Stimulated activated CD8-positive, alpha-beta memory T cell treated with anti-CD3 and anti-CD28 coated beads, Interleukin-4, amount 100 ng/mL, for 4 hours (primary cell): ENCODE measurements at places on chromosomes 13 and 19.

GRCh38 chr13:44855860-44856259, 133.4 kb downstream of the NUFIP1 start:
- DNase-seq = no peak

GRCh38 chr19:23305555-23305954, 55.4 kb upstream of the ZNF724 start:
- DNase-seq = no peak

DNA sequence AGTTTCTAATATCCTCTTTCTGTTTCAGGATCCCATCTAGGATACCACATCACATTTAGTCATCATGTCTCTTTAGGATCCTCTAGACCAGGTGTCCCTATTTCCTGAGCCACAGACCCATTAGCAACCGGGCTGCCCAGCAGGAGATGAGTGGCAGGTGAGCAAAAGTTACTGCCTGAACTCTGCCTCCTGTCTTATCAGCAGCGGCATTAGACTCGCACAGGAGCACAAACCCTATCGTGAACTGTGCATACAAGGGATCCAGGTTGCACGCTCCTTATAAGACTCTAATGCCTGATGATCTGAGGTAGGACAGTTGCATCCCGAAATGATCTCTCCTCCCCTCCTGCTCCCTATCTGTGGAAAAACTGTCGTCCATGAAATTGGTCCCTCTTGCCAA, 7.8 kb upstream of the CEBPG start:
- no peak for DNase-seq

DNA sequence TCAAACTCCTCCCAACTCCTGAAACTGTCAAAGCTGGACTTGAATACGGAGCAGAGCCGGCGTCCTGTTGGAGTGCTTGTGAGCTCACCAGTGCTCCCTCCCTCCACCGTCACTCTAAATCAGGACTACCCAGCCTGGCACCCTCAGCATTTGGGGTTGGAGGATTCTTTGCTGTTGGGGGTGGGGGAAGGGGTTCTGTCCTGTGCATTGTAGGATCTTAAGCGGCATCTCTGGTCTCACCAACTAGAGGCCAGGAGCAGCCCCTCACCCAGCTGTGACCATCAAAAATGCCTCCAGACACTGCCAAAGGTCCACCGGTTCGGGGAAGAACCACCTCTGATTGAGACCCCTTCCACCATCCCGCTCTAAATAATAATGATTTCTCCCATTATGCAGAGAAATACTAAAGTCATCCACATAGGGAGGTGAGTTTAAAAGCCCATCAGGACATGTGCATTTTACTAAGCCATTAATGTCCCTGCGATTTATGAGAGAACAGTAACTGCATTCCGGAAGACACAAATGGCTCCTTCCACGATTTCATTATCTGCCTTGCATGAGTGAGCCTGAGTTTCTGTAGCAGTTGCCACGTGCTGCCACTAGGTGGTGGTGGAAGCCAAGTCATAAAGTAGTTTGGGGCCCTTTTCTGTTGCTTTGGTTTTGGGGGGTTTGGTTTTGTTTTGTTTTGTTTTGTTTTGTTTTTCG, 16.1 kb upstream of the USP29 start:
- peak; percentile 30 for DNase-seq

DNA sequence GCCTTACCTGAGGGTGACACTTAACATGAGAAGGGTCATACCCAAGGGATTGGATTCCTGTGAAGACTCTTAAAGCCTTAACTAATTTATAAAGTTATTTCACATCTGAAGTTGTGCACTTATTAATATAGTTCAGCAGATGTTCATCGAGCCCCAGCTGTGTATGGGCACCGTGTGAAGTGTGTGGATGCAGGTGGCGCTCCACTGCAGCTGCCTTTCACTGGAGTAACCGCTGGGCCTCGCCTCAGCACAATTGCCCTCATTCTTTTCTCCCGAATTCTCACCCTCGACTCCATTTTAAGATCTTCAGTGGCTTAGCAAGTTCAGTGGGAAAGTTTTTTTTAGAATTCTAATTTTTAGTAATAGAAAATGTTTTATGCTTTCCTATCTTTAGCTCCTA, 66.2 kb downstream of the DPY19L3 start:
- DNase-seq = no peak
